ENCODE measurements at places on chromosomes 16 and 17. TPM values are rescaled to one million over a fixed set of nuclear protein-coding genes. Genes with fewer than 3 reads are reported as not detected.

Gene PARD6A
- total RNA-seq = 1.8 TPM

Gene VAT1L
- 7.6 TPM for total RNA-seq

Gene MAP2K6
- 2.9 TPM for total RNA-seq

Gene HSPB9
- not detected for total RNA-seq

Gene CCDC78
- total RNA-seq = 1.5 TPM

Gene ST6GALNAC1
- total RNA-seq = not detected

Gene SMIM22
- total RNA-seq = not detected

Gene NECAB2
- 0.30 TPM for total RNA-seq

Gene CPNE2
- total RNA-seq = 13.2 TPM

Measured in bronchus fibroblast of lung (primary cell).